ENCODE measurements at places on chromosomes 4 and X.

DNA sequence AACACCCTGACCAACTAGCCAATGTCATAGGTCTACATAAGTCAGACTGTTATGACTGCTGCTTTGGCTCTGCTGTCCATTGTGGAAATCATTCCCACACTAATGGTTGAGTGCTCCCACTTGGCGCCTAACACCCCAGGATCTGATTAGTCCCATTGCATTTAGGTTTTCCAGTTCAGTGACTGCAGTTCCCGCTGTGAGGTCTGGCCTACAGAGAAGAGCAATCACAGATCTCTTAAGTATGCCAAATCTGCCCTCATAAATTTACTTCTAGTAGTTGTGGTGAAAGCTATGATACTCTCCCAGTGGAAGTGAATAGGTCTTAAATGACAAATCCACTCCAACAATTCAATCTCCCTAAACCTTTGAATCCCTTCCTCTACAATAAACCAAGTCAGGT, 77.3 kb upstream of the IL2 start:
- no peak for DNase-seq

GRCh38 chrX:109312757-109313156, 169.1 kb downstream of the GUCY2F start:
- no peak for DNase-seq

DNA sequence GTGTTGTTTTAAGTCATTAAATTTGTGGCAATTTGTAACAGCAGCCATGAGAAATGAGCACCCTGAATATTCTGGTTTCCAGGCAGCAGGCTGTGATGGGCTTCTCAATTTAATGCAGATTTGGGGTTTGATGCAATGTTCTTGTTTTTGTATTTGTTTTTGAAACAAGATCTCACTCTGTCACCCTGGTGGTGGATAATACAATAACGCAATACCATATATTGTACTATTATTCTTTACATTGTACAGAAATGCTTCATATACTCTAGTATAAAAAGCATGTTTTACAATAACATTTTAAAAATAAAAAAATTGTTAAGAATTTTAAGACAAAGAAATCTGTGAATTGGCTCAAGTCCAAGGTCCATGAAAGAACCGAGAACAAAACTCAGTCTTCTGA, 129.1 kb downstream of the USP46 start:
- DNase-seq = no peak

DNA sequence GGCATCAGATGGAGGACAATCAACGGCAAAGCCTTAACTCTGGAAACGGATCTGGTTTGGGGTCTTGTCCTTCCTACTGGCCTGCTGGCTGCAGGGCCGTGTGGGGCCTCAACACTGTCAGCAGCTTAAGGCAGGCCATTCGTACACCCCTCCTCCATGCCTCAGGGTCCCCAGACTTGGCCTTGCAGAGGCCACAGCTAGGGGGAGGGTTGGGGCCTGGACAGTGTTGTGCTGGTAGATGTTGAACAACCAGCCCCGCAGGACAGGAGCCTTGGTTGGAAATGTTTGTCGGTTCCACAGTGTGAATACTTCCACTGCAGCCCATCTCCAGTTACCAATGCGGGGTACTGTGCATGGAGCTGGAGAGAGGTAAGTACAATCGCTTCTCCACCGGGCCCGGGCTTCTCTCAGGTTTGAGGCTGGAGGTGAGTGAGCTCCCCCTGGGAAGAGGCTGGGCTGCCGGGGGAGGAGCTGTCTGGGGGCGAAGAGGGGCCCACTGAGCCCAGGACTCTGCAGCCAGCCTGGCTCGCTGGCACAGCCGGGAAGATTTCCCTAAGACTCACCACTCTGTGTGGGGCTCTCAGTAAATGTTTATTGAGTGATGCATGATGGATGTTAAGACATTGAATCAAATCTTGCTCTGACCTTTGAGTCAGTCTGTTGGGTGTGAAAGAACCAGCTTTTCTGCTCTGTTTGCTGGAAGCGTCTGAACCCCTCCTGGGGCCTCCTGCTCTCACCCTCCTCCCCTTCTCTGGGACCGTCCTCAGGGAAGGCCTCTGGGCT, 19.7 kb upstream of the GPR78 start:
- DNase-seq = no peak

DNA sequence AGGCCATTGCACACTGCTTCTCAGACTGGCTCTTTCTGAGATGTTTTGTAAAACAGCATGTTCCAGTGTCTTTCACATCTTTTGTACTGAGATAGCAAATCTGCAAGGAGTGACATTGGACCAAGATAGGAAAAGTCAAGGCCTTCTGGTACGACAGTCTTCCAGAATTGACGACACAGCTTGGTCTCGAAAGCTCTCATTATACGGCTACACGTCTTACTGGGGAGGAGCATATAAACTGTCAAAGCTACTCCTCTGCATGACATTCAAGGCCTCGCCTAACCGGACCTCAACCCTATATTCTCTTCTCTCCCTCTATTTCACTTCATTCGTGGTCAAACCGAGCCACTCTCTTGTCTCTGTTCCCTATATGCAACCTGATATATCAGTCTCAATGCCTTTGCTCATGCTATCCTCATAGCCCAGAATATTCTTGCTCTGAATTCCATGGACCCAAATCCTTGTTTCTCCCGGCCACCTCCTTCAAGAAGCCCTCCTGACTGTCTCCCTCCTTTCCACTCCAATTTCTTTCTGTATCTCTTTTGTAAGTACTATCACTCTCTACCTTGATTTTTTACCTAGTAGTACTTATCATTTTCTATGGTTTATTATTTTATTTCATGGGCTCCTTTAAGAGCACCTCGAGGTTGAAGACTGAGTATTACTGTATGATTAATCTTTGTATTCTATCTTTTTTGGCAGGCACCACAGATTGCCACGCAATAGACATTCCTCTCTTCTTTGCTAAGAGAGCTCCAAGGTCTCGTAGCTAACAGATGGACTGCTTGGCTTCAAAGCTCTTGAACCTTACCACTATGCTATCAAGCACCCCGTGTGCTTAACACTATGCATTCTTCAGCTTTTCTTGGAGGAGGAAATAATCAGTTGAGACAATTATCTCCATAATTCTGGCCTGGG, 35.1 kb downstream of the RBM47 start:
- DNase-seq = no peak

GRCh38 chr4:181959121-181959520, 284.1 kb upstream of the TENM3 start:
- no peak for DNase-seq

- DNase-seq = no peak
These were observed 14.4 kb downstream of the ITGB1BP2 start for GRCh38 chrX:71315917-71316316.

- no peak for DNase-seq
These were observed 223.8 kb upstream of the MAGEC2 start for GRCh38 chrX:142428916-142429315.

GRCh38 chrX:38649674-38650647, 88.6 kb downstream of the TSPAN7 start:
- no peak for DNase-seq

DNA sequence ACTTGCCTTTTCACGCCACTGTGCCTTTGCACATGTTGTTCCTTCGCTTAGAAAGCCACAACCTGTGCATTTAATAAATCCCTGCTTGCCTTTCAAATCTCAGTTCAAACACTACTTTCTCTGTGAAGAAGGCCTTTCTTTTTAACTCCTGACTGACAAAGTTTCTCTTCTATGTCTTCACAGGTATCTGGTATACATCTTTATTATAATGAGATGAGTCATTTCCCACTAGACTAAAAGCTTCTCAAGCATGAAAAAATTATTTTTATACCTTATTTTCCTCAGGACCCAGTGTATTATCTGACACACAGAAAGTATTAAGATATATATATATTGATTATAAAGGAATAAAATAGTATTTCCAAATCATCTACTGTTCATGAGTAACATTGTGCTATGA, 189.9 kb downstream of the TBCK start:
- no peak for DNase-seq

GRCh38 chrX:86322913-86323312, 174.7 kb downstream of the DACH2 start:
- DNase-seq = no peak

GRCh38 chr4:182695009-182695408, 222.2 kb downstream of the DCTD start:
- no peak for DNase-seq

GRCh38 chr4:302381-302780, 2.9 kb downstream of the ZNF732 start:
- no peak for DNase-seq

DNA sequence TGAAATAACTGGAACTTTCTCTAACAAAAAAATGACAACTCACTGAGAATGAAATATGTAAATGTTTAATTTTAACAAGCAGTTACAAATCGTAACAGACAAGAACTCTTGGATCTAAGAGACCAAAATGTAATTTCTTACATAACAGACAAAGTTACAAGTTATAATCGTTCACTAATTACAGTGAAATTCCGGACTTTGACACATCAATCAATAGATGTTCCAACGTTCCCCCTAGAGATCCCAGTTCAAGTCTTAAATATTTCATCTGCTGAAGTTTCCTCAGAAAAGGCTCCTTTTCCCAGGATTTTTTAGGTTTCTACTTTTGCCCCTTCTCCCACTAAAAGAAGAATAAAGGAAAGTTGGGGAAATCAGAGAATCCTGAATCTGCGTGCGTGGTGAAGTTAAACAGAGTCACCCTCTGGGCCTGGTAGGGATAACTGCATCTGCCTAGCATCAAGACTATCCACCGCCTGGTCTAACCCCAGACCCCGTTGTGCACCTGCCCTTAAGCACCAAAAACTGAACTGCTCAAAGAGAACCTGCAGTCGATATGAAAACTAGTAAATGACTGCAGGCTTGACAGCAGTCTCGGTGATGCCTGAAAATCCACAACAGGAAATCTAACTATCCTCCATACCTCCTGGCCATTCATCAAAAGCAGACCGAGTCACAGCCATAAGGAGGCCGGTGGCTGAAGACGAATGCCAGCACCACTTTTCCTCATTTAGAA, 2.3 kb downstream of the IRF2 start:
- DNase-seq = no peak

DNA sequence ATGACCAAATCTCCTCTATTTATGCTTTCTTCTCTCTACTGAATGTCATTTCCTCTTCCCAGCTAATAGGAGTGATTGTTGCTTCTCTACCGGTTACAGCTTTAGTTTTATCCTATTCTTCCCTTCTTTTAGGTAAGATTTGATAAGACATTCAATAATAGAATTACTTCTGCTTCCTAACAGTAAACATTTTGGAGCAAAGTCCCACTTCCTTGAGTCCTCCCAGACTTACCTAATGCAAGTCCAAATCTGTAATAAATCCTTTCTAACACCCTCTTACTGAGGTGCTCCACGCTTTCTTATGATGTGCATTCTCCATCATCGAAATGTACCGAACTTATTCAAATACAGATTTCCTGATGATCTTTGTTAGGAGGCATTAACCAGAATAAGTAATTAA, 79.2 kb upstream of the GPM6A start:
- no peak for DNase-seq

- no peak for DNase-seq
These were observed 70.5 kb downstream of the SLC9A6 start for GRCh38 chrX:136055651-136056221.

DNA sequence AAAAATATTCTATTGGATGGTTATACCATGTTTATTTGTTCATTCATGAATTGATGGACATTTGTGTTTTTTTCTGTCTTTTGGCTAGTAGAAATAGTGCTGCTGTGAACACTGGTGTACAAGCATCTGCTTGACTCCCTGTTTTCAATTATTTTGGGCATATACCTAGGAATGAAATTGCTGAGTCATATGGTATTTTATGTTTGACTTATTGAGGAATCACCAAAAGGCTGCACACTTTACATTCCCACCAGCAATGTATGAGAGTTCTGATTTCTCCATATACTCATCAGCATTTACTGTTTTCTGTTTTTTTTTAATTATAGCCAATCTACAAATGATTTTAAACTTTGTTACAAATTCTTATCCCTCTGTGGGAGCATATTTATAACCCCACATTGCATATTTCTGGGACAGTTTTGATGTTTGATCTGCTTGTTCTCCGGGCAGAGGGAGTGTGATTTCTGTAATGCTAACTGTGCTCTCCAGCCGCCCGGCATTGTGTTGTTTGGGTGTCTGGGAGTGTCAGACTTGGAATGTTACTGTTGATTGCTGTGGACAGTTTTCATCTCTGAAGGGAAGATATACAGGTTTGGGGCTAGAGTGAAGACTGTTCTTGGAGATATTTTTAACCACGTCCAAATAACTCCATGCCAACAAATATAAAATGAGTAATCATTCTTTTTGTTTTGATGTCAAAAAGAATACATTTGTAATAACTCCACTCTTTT, 60.5 kb upstream of the PGRMC2 start:
- DNase-seq = no peak

DNA sequence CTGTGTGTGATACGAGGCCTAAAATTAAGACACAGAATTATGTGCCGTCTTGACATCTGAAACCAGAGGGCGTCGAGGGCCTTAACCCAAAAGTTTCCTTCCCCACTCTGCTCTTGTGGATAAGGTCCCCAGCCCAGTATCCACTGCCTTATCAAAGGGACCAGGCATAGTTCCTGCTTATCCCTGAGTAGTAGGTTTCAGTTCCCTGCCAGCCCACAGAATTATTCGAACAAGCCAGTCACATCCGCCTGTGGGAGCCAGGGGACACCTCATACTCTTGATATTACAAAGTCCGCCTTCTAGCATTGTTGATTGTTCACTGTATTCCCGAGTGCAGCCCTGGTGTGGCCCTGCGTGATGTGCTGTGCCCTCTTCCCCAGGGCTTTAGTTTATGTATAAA, 5.4 kb upstream of the MMRN1 start:
- no peak for DNase-seq

GRCh38 chrX:72176981-72177380, 4.6 kb upstream of the PIN4 start:
- no peak for DNase-seq

DNA sequence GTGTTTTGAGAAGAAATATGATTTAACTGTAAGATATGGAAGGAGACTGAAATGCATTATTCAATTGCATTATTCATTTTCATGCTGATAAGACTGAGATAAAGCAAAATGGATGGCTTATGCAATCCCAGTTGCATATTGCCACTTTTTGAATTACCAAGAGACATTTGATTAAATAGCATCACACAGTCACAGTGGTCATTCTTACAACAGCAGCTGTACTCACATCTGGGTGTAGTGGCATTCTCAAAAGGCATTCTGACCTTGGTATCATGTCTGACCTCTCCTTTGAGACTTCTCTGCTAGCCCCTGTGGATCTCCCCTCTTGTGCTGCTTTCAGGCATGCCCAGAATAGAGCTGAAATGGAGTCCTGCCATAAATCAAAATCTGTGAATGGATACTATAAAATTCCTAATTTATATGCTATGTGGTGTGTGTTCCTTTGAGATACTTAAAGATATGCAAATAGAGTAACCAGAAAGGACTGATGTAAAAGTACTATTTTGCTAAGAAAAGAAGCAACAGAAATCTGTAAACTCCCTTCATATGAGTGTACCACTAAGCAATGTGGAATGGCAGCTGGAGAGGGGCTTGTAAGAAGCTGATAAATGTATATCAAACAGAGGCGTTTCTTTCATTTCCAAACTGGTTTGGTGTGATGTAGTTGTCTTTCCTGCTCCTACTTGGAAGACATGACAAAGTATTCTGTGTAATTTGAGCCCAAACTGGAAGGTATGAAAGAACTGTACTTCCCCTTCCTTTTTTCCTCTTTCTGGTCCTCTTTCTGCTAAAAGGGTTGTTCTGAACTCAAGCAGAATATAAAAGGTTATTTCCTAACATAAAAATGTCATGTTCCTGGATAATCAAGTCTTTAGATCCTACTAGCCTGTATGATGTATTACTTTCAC, 25.4 kb upstream of the METAP1 start:
- DNase-seq = no peak

- peak; percentile 5 for DNase-seq
These were observed 118.0 kb upstream of the WDFY3 start for GRCh38 chr4:85084371-85085094.

- no peak for DNase-seq
These were observed at the start of gene PHEX for GRCh38 chrX:22032084-22032483. PHEX (plus strand) TSS chrX:22032325; CDS start chrX:22033006, 681 bp downstream.

GRCh38 chrX:12929701-12930100, 23.3 kb downstream of the TLR8 start:
- no peak for DNase-seq

Data from HuH-7 (cell line).